HepG2 (cell line): ENCODE measurements at places on chromosomes 5 and 9. TPM values are rescaled to one million over a fixed set of nuclear protein-coding genes. Genes with fewer than 3 reads are reported as not detected.

The ADGRD2 gene
- total RNA-seq, result not detected in 2 replicates

The ZNF883 gene
- total RNA-seq, result 10.0 and 14.2 TPM in 2 replicates

The WDR38 gene
- total RNA-seq, result not detected in 2 replicates

The GLRX gene
- total RNA-seq, result 63.8 and 71.9 TPM in 2 replicates

The ROR2 gene
- not detected in 2 replicates for total RNA-seq
